ENCODE measurements at places on chromosomes 5 and 9.

DNA sequence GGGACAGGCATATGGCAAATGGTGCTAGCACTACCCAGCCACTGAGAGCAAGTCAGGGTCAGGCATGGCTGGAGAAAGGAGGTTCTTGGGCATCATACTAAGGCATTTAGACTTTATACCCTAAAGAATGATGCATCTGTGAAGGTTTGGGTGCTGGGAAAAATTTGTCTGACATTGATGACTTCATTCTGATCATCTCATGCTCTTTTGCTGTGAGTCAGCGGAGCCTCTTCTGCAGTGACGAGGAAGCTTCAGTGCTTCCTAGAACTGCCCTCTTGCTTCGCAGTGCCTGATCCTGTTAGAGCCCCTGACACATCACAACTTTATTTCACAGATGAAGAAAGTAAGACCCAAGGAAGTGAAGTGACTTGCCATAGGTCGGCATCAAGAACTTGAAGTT lies 266.6 kb upstream of the GAS1 start:
- no peak for DNase-seq

DNA sequence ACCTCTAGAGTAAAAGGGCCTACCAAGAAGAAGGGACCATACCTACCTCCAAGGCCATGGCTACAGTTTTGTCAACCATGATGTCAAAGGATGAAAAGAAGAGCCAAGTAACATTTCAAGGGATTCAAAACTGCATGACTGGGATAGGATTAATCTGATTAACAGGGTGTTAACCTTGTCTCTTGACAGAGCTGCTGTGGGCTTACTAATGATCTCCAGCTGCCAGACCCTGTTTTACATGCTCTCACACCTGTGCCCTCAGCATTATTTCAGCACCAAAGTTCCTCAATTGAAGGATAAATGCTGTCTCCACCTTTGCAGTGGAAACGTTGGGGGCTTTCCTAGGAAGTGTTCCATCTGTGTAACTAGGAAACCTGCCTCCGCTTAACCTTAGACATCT lies 78.3 kb downstream of the DMAC1 start:
- no peak for DNase-seq

GRCh38 chr9:20623021-20623747 lies 885 bp upstream of the MLLT3 start:
- no peak for DNase-seq

GRCh38 chr5:180018347-180019060 lies 53.1 kb downstream of the RNF130 start:
- DNase-seq = no peak

- DNase-seq = no peak
These were observed 98.7 kb downstream of the SLC24A2 start for GRCh38 chr9:19690128-19690527.

- DNase-seq = no peak
These were observed 17.3 kb downstream of the ALDH1A1 start for GRCh38 chr9:72935595-72935994.

- no peak for DNase-seq
These were observed 42.3 kb upstream of the MATR3 start for GRCh38 chr5:139251281-139251687.

GRCh38 chr9:21626493-21626892 lies 144.4 kb upstream of the IFNE start:
- DNase-seq = no peak

- DNase-seq = no peak
These were observed 13.5 kb upstream of the WDR38 start for GRCh38 chr9:124839612-124840299.

- DNase-seq = peak; percentile 61
These were observed 709 bp downstream of the IQGAP2 start for GRCh38 chr5:76403766-76404222.

DNA sequence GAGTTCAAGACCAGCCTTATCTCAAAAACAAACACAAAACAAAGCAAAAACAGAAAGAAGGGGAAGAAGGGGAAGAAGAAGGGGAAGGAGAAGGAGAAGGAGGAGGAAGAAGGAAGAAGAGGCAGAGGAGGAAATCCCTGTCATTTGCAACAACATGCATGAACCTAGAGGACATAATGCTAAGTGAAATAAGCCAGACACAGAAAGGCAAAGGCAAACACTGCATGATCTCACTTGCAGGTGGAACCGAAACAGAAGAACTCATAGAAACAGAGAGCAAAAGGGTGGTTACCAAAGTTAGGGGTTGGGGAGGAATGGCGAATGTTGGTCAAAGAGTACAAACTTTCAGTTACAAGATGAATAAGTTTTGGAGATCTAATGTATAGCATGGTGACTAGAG lies 135.4 kb downstream of the UGCG start:
- DNase-seq = no peak

DNA sequence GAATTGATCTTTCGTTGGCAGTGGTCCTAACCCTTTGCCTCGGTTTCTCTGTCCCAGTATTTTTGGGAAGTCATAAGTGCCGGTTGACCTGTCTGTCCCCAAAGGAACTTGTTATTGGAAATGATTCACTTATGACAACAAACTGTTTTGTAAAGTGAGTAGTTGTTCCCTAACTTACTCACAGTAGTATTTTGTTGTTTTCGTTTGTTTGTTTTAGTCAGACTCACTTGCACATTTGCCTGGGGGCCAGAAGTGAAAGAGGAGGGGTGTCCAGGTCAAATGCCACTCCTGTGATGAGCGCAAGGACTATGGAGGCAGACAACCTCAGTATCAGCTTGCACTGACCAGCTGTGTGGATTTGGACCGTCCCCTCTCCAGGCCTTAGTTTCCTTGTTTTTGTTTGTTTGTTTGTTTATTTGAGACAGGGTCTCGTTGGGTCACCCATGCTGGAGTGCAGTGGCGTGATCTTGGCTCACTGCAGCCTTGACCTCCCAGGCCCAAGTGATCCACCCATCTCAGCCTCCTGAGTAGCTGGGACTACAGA lies 47.3 kb downstream of the ANKRD55 start:
- DNase-seq = no peak

GRCh38 chr5:167820101-167820990 lies 471.1 kb upstream of the WWC1 start:
- DNase-seq = peak; percentile 69

DNA sequence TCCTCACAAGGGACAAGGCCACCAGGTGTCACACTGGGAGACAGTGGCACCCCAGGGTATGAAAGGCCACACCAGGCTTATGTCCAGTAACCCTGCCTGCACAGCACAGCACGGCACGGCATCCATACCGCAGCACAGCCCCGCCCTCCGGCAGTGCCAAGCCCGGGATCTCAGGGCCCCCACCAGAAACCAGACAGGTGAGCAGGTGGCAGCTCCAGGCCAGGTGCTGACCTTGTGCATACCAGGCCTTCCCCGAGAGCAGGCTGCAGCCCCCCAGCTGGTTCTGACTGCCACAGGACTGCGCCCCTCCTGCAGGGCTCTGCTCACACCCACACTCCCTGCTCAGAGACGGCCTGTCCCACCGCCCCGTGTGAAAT lies 56.5 kb downstream of the ADAMTS2 start:
- DNase-seq = no peak

DNA sequence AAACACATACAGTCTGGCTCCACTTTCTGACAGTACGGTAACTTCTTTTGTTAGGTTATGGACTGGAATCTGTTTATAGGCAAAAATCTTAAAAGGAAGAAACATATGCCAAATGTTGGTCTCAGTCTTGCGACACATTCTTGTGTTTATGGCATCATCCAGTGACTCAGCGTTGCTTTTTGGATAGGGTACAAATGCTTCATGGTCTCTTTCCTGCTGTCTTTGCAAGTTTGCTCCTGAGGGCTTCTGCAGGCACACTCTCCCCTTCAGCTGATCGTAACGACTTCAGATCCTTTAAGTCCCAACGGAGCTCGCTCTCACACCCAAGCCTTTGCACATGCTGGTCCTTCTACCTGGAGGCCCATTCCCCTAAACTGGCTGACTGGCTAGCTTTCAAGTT lies 23.6 kb upstream of the TNFSF8 start:
- DNase-seq = no peak

DNA sequence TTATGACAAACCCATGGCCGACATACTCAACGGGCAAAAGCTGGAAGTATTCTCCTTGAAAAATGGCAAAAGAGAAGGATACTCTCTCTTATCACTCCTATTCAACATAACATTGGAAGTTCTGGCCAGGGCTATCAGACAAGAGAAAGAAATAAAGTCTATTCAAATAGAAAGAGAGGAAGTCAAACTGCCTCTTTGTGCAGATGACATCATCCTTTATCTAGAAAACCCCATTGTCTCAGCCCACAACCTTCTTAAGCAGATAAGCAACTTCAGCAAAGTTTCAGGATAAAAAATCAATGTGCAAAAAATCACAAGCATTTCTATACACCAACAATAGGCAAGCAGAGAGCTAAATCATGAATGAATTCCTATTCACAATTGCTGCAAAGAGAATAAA lies 1799.9 kb upstream of the ACO1 start:
- DNase-seq = no peak

GRCh38 chr9:108225149-108225800 lies 630.5 kb downstream of the ACTL7B start:
- no peak for DNase-seq

GRCh38 chr9:83596899-83597504 lies 25.9 kb upstream of the IDNK start:
- DNase-seq = no peak

DNA sequence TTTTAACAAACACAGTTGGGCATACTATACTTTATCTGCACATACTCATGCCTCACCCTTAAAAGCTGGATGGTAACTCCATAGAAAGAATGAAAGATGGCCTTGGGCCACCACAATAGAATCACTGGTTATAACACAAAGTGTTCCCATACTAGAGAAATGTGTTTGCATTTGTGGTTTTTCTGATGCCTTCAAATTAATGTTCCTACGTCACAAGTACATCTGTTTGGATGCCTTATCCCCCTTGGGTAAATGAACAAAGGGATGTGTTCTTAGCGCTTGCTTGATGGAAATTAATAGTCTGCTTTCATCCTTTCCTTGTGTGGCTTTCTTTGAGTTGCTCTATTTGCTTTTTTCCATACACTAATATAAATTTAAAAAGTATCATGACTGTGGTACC lies 291.1 kb upstream of the PDE4D start:
- no peak for DNase-seq

DNA sequence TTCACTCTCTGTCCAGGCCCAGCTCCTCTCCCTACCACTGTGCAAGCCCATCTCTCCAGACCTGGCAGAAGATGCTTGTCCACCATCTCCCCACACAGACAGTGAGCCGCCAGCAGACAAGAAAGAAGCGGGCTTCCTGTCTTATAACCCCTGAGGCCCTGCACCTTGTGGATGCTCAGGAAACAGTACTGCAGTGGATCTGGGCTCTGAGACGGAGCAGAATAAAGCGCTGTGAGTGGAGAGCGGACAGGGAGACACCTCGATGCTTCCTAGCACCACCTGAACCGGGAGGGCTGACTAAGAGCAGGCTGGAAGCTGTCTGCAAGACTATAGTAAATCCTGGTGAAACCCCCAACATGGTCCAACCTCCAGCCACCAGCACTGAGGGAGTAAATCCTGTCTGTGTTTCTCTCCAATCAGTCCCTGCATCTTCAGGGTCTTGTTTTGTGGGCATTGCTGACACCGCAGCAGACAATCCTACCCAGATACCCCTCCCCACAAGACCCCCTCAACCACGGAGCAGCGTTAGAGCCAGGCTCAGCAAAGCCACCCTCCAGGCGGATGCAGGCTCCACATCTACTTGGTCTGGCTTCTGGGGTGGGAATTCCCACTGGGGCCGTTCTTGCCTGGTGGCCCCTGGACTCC lies 18.7 kb downstream of the ORM2 start:
- DNase-seq = no peak

GRCh38 chr9:137315581-137316011 lies 13.5 kb upstream of the NRARP start:
- peak; percentile 46 for DNase-seq

DNA sequence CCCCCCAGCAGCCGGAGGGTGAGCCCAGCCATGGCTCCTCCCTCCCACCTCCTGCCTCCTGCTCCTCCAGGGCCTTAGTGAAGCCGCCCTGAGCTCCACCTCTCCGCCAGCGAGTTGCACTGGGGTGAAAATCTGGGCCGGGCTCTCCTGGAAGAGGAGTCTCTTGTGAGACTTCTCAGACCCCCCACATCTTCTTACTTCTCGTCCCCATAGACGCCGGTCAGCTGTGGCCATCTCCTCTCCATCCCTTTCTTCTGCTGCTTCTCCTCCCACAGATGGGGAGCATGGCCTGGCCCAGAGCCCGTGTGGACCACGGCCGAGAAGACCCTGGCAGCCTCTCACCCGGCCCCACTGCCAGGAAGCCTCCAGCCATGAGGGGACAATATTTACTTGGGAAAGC lies 17.3 kb downstream of the OLFM1 start:
- no peak for DNase-seq

DNA sequence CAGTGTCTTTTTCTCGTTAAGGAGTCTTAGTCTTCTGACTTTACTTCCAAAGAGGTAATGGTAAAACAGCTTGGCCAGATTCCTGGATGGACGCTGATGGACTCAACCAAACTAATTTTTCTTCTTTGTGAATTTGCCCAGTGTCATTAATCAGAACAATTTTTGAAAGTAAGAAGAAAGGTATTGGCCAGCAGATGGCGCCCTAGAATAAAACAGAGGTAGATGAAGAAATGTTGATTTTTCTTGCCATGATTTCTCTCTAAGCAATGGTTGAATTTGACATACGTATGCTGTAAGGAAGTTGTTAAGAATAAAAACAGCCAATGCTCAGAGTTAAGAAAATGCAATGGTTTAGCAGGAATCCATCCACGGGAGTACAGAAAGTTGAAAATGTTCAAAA lies 500.0 kb downstream of the DIRAS2 start:
- DNase-seq = no peak

DNA sequence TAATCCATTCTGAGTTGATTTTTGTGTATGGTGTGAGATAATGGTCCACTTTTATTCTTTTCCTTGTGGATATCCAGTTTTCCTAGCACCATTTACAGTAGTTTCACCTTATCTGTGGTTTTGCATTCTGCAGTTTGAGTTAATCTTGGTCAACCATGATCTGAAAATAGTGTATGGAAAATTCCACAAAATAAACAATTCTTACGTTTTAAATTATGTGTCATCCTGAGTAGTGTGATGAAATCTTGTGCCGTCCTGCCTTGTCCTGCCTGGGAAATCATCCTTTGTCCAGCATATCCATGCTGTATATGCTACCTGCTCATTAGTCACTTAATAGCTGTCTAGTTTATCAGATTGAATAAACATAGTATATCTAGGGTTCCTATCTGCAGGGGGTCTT lies 42.1 kb downstream of the CDC42SE2 start:
- no peak for DNase-seq

DNA sequence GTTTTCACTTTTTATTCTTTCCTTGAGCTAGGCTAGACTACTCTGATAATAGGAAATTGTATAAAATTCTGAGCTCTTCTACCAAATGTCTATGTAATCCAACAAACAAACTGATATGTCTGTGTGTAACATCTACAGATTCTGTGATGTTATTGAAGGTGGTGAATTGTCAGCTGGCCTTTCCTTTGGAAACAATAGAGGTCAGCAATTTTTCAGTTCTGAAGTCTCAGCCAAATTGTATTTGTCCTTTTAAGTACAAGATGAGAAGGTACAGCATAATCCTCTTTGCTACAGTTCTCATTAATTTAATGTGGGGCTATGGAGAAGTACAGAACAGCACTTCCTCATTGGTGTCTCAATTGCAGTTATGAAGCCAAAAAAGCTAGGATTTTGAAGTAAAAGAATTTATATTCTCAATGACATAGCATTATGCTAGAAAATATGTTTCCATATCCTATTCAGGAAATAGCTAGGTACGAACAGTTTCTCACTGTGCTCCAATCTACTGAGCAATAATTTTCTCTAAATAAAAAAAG lies 198.0 kb downstream of the HINT1 start:
- no peak for DNase-seq
